CD8-positive, alpha-beta T cell (primary cell): ENCODE measurements at places on chromosomes 4 and X.

DNA sequence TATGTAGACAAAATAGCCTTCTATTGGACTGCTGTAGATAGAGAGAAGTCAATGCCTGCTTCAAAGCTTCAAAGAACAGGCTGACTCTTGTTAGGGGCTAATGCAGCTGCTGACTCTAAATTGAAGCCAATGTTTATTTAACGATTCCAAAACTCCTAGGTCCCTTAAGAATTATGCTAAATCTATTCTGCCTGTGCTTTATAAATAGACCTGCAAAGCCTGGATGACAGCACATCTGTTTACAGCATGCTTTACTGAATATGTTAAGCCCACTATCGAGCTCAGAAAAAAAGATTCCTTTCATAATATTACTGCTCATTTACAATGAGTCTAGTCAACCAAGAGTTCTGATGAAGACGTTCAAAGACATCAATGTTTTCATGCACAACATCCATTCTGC lies 54.8 kb upstream of the RBMXL3 start:
- DNase-seq: no peak

DNA sequence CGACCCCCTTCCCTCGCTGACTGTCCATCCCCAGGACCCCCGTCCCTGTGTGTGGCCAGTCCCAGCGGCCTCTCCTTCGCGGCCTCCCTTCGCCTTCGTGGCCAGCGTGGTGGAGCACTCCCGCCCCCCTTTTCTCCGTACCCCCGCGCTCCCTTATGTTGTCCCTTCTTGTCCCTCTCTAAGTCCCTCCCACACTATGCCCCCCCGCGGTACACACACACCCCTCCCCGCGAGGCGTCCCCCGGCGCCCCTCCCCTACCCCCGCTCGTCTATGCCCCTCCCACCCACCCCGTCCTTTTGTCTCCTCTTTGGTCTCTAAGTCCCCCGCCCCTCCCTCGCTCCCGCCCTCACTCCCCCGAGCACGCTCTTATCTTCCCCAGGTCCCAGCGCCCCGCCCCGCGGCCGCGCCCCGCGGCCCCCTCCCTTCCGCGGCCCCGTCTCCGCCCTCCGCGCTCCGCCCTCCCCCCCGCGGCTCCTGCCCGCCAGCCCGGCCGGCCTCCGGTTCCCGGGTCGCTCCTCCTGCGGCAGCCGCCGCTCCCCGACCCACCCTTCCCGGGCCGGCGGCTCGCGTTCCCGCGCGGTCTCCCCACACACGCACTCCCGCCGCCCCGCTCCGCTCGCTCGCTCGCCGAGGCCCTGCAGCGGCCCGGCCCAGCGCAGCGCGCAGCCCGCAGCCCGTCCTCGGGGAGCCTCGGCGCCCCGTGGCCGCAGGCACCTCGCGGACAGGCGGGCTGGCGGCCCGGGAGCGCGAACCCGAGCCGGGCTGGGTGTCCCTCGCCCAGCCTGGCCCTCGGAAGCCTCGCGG lies 26.3 kb downstream of the UTP14A start:
- DNase-seq: peak; percentile 89

DNA sequence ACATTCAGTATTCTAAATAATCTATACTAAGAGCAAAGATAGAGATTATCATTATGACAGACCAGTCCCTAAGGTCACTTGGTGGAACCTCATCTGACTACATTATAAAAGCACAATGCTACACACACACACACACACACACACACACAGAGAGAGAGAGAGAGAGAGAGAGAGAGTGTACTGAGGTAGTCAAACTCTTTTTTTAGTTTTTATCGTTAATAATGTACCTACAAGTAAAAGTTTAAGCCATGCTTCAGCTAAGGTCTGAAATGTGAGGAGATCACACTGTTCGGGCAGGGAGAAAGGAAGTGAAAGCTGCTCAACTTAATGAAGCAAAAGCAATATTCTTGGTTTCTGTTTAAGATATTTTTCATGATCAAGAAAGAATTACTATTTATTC lies 75.8 kb upstream of the CCDC160 start:
- DNase-seq: no peak

- no peak for DNase-seq
Measured at GRCh38 chr4:25654971-25655963, at the start of gene SLC34A2. Gene SLC34A2 (plus strand): TSS chr4:25655851. CDS start chr4:25662501, 6,650 bp downstream.

DNA sequence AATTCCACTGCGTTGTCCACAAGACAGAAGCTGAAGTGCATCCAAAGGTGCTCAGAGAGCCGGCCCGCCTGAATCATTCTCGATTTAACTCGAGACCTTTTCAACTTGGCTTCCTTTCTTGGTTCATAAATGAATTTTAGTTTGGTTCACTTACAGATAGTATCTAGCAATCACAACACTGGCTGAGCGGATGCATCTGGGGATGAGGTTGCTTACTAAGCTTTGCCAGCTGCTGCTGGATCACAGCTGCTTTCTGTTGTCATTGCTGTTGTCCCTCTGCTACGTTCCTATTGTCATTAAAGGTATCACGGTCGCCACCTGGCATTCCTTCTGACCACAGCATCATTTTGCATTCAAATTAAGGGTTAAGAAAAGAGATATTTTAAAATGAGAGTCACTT lies 115.5 kb downstream of the NFKB1 start:
- no peak for DNase-seq

- DNase-seq: no peak
Measured at GRCh38 chrX:112003909-112004308, 78.7 kb downstream of the TRPC5 start.

GRCh38 chrX:103155201-103155600 lies 59.7 kb upstream of the BEX4 start:
- DNase-seq: no peak

DNA sequence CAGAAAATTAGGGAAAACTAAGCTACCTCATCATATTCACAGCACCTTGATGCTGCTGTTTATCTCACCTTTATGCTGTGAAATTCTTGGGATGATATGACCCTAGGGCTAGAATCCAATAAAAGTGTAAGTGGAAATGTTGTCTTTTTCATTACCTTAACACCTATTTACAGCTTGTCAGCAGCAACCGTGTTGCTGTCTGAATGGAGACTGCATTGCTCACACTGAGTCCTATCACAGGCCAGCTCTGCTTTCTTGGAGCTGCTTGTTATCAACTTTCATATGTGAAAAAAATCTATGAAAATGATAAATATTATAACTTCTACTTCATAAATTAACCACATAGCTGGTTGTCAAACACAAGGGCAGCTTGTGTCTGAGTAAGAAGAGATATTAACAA lies 789.5 kb downstream of the TECRL start:
- no peak for DNase-seq

GRCh38 chrX:2889045-2889605 lies 40.0 kb downstream of the ARSD start:
- no peak for DNase-seq

- DNase-seq: no peak
Measured at GRCh38 chrX:134865682-134866255, 125.0 kb upstream of the SMIM10 start.

- no peak for DNase-seq
Measured at GRCh38 chr4:183554878-183555585, 50.2 kb downstream of the ING2 start.

DNA sequence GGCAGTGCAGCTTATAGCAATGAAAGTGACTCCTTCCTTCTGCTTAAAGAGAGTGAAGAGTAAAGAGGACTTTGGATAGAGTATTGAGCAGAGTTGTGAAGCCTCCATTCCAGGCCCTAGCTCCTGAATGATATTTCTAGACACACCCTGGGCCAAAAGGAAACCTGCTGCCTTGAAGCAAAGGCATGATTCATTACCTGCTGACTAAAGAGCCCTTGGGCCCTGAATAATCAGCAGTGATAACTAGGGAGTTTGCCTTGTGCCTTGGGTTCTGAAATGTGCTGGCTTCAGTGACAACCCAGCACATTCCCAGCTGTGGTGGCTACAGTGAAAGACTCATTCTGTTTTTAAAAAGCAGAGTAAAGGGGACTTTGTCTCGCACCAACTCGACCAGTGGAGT lies 49.2 kb downstream of the STPG2 start:
- DNase-seq: no peak

DNA sequence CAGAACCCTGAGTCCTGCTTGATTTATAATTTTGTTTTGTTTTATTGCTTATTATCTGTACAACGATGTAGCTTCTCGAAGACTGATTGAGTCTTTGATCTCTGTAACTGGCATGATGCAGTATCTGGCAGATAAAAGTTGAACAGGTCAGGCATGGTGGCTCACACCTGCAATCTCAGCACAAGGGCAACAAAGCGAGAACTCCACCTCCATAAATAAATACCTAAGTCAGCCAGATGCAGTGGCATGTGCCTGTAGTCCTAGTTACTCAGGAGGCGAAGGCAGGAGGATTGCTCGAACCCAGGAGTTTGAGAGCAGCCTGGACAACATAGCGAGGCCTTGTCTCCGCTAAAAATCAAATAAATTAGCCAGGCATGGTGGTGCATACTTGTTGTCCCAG lies 15.7 kb upstream of the WDR19 start:
- no peak for DNase-seq

GRCh38 chr4:11428899-11429698 lies 405 bp upstream of the HS3ST1 start:
- peak; percentile 14 for DNase-seq

- DNase-seq: no peak
Measured at GRCh38 chr4:185523862-185524261, 11.4 kb downstream of the PDLIM3 start.

DNA sequence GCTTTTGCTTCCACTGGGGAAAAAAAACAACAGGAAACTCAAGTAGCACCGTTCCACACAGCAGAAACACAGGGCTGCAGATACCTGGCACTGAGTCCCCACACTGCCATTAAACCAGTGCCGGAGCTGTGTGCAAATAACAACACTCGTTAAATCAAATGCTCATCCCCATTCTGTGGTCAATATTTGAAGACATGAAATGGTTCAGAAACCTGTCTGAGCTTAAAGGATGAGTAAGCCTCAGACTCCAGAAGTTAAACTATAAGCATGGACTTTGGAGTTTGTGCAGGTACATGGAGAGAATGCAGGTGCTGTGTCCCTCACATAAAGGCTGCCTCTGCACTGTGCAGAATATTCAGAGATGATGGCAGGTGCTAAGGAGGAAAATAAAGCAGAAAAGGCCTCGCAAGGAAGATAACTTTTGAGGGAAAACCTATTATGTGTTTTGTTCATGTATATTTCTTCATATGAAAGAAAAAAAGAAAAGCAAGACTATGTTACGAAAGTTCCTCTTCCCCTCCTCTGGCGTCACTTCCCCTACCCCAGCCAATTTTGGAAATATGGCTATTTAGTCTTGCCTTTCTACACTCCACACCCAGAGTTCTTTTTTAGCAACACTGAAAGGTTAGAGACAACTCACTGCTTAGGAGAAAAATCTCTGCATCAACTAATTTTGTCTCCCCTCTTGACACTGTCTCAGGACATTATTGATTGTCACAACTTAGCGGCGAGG lies 4.6 kb downstream of the MPP1 start:
- DNase-seq: no peak

DNA sequence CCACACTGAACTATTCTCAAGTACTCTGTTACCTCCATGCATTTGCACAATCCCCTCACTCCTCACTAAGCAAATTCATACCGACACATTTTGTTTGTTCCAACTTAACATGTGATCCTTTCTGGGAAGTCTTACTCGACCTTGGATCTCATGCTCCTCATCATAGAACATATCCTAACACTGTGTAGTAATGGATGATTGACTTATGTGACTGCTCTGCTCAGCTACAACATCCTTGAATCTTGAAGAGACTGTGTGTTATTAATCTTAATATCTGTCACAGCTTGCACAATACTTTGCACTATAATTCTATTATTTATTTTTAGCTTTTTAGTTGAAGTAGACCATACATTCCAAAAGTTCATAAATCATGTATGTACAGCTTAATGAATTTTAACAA lies 23.9 kb upstream of the TRPC3 start:
- no peak for DNase-seq

DNA sequence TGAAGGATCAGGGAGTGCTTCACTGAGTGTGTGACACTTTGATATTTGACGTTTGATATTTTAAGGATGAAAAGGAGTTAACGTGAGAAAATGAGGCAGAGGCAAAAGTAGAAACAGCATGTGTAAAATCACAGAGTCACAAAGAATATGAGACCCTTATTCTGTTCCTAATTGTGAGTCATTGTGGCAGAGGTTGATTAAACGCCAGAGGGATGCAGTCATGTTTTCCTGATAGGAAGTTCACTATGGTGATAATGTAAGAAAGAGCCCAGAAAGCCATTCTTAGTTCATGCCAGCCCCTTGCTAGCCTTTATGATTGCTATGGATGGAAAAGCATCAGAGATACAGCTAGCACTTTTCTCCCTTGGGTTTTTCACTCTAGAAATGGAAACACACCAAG lies 33.5 kb upstream of the IGSF1 start:
- DNase-seq: no peak

DNA sequence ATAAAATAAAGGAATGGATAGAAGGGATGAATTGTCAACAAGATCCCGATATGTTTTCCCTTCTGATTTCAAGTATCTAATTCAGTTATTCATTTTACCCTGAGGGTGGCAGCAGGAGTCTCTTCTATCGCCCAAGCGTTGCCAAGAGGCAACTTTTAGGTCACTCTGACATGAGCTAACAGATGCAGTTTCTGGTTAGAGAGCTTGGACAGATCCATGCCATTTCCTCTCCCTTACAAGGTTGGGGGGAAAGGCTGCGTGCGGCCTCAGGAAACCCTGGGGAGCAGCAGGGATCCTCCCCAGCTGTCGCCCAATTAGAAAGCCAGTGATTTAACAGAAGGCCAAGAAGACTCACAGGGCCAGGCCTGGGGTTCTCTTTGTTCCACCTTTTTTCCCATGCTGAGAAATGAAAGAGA lies 35.3 kb upstream of the WAS start:
- DNase-seq: peak; percentile 8

- no peak for DNase-seq
Measured at GRCh38 chr4:675036-675882, 917 bp downstream of the MYL5 start.

DNA sequence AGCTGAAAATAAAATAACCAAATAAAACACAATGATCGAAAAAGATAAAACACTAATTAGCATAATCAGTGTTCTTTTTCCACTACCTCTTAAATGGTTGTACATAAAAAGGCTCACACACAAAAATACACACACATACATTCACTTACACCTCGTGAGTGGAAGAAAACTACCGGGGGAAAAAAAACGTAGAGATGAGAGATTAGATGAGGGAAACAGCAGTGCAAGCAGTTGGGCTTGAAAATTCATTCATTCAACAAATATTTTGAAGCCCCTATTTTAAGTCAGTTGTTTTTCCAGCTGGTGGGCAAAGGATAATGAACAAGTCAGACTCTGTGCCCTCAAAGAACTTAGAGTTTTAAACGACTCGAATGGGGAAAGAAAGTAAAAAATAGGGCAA lies 1.0 kb downstream of the TBCK start:
- no peak for DNase-seq

- DNase-seq: no peak
Measured at GRCh38 chrX:87664381-87664780, 146.8 kb downstream of the KLHL4 start.

DNA sequence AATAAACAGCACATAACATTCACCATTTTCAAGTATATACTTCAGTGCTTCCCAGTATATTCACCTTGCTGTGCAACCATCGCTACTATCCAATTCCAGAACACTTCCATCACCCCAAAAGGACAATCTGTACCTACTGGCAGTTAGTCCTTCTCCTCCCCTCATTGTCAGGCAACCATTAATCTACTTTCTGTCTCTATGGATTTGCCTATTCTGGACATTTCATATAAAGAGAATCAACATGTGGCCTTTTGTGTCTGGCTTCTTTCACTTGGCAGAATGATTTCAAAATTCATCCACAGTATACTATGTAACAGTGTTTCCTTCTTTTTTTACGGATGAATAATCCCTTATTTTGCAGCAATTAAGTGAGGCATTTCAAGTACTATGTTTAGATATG lies 189.4 kb downstream of the FBXW7 start:
- DNase-seq: no peak
